Mesothelial cell of epicardium (in vitro differentiated cells): ENCODE measurements at places on chromosomes 4 and X. TPM values are rescaled to one million over a fixed set of nuclear protein-coding genes. Genes with fewer than 3 reads are reported as not detected.

AKAP4 gene
- not detected in 3 replicates for total RNA-seq

ADAM29 gene
- not detected in 3 replicates for total RNA-seq

ENAM gene
- total RNA-seq, result not detected in 3 replicates

DNA sequence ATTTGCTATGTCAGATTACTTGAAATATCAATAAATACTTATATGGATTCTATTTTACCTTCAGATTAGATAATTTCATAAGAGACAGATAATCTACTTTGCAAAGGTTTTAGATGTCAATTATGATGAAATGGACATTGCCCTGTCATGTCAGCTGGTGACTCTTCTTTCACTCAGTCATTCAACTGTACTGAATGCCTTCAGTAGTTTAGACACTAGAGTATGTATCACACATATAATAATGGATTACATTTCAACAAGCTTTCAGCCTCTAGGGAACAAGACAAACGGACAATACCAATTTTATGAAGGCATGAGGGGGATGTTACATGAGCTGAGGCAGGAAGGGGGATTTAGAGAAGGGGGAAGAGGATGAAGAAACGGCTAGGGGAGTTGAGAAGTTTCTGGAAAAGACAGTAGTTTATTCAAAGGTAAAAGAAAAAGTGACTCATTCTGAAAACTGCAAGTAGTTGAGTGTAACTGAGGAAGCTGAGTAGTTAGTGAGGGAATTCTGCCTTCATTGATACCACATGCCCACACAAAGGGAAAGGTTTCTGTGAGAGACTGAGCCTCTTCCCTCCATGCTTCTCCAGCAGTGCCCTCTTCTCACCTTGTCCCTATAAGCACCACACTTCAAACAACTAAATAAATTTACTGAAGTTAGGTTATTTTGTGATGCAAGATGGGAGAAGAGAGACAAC is 25.7 kb downstream of the SLC9B2 start:
- no peaks in the 10 kb centered on the region for H3K27me3 ChIP-seq
- H3K36me3 ChIP-seq, result peaks cover 8% of the 10 kb centered on the region
- no peak overlapping the region for H3K4me3 ChIP-seq
- DNase-seq, result no peak

PNMA3 gene
- total RNA-seq, result 10.3 to 11.1 TPM (median 10.7 TPM) in 3 replicates

GRCh38 chr4:10201381-10202223 is 85.0 kb upstream of the WDR1 start:
- no peaks in the 10 kb centered on the region for H3K36me3 ChIP-seq
- no peak overlapping the region for H3K4me3 ChIP-seq
- no peaks in the 10 kb centered on the region for H3K27me3 ChIP-seq
- no peaks in the 10 kb centered on the region for H3K4me1 ChIP-seq
- DNase-seq, result no peak
- no peak overlapping the region for H3K27ac ChIP-seq

NOA1 gene
- 17.5 to 18.4 TPM (median 17.6 TPM) in 3 replicates for total RNA-seq

- H3K4me3 ChIP-seq, result no peak overlapping the region
- H3K27me3 ChIP-seq, result no peaks in the 10 kb centered on the region
- no peak for DNase-seq
Observed at GRCh38 chr4:180314972-180315371, 1928.2 kb upstream of the TENM3 start.
